ENCODE measurements at places on chromosomes 3 and 15.

GRCh38 chr3:165642761-165643420 lies 194.3 kb downstream of the BCHE start:
- DNase-seq: no peak

- DNase-seq: no peak
Measured at GRCh38 chr3:194541483-194541882, 54.7 kb upstream of the ATP13A3 start.

GRCh38 chr3:52551118-52551517 lies 14.7 kb downstream of the UQCC5 start:
- no peak for DNase-seq

DNA sequence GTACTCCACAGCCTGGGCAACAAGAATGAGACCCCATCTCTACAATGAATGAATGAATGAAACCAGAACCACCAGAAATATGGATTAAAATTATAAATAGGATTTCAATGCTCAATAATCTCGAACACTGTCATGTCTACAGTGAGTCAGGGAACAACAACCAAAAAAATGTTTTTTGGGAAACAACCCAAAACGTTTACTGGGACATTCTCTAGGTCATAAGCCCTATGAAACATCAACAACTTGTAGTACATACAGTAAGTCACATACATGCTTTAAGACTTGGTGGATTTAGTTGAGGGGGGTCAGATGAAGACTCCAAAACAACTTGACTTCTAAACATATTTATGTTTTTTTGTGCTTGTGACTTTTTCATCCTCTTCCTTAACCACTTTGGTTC lies 511.2 kb downstream of the FOXP1 start:
- DNase-seq: no peak

DNA sequence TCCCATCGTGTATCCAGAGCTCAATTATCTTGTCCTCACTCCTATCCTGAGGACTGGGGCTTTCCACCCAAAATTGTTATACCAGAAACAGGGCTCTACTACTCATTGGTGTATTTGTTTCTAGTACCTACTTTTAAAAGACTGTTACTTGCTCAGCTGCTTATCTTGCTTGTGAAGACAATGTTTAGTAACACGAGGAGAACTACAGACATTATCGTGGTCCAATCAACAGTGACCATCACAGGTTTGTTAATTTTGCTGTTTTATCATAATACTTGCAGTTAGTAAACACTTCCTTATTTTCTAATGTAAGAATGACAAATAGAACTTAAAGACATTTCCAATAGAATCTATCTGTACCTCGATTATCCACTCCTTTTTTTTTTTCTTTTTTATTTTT lies 13.5 kb downstream of the LRCH3 start:
- no peak for DNase-seq

- DNase-seq: no peak
Measured at GRCh38 chr15:88120026-88120425, 136.5 kb downstream of the NTRK3 start.

Data from neural crest cell (in vitro differentiated cells).